ENCODE measurements at places on chromosomes 5 and 9.

- peak; percentile 76 for DNase-seq
These were observed 92.3 kb downstream of the LMX1B start for GRCh38 chr9:126705767-126706697.

DNA sequence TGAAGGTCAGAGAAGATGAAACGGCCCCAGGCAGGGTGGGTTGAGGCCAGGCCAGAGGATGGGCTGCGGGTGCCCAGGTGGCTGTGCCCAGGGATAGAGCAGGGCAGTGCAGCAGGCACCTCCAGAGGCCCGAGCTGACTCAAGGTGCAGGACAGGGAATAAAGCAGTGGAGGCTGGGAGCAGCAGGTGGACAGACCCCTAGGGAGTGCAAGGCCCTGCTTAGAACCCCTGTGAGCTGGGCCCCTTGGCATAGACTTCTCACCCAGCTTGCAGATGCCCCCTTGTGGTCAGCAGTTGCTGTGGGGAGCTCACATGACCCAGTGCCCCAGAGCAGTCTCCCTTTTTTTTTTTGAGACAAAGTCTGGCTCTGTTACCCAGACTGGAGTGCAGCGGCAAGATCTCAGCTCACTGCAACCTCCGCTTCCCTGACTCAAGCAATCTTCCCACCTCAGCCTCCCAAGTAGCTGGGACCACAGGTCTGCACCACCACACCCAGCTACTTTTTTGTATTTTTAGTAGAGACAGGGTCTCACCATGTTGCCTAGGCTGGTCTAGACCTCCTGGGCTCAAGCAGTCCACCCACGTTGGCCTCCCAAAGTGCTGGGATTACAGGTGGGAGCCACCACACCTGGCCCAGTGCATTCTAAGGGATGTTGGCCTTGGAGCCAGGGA is 118.8 kb downstream of the WNK2 start:
- DNase-seq, result peak; percentile 62

- DNase-seq, result no peak
These were observed 50.3 kb downstream of the SAR1B start for GRCh38 chr5:134582281-134582680.

GRCh38 chr9:19113964-19114679 is 11.4 kb upstream of the HAUS6 start:
- DNase-seq, result no peak

GRCh38 chr5:67802766-67803165 is 412.8 kb upstream of the PIK3R1 start:
- DNase-seq, result no peak

DNA sequence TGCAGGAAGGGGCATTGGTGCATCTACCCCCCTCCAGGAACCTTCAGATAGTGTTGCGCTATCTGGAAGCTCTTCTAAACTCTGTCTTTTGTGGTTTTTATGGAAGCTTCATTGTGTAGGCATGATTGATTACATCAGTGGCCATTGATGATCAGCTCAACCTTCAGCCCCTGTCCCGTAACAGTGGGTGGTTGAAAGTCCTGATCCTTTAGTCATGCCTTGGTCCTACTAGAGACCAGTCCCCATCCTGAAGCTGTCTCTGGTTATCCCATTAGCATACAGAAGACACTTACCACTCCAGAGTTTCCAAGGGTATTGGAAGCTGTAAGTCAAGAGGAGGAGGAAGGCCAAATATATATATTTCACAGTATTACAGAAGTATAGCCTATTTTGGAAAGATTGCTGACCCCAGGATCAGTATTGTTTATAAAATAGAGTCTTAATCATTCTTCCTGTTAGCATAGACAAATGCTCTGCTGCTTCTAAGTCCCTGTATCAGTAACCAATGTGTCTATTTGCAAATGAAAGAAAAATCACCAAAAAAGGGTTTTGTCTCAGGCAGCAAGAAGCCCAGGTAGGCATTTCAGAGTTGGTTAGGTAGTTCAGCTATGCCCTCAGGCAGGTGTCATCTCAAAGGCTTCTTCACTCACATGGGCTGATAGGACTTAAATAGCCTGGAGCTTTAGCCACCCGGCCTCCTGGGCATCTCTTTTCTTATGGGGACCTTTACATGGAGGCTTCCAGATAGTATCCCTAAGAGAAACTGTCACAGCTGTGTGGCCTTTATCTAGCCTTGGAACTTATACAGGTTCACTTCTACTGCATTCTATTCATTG is 41.6 kb downstream of the SPIN1 start:
- no peak for DNase-seq

GRCh38 chr5:67543720-67544270 is 347.2 kb upstream of the CD180 start:
- no peak for DNase-seq

Measured in CD4-positive, alpha-beta T cell treated with Interleukin-12 subunit alpha and Interleukin-12 subunit beta, for 1 hour (primary cell).